Natural killer cell treated with Interleukin-12 subunit alpha and Interleukin-12 subunit beta and Interleukin-15 and Interleukin-18, amount 100 ng/mL, for 72 hours (primary cell): ENCODE measurements at places on chromosomes 1 and 21. TPM values are rescaled to one million over a fixed set of nuclear protein-coding genes. Genes with fewer than 3 reads are reported as not detected.

DNA sequence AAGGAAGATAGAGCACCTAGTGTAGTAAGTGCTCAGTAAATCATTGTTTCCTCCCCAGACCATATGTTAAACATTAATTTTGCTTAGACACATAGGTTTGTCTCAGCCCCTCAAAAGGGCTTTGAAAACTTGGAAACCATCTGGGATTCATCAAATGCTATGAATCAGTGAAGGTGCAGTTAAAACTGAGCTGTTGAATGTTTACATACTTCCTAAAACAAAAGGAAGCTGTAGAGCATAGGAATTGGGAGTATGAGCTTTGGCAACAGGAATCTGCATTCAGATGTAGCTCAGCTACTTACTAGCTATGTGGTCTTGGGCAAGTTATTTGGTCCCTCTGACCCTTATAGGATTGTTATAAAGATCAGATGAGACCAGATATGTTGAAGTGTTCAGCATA lies 18.7 kb upstream of the PODN start:
- no peak for DNase-seq

DNA sequence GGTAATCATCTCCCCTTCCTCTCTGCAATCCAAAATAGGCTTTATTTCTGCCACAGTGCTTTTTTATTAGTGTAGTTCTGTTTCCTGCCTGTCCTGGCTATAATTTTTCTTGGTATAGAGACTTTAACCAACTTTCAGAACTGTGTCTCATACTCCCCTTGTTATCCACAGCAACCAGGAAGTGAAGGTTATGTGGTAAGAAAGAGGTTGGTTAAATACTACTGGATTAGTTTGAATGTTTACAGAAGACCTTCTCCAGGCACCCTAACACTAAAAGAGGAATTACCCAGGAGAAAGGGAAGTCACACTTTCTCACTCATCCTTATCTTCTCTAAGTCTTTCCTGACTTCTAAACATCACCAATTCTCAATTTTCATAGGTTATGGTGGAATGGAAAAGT lies 17.8 kb upstream of the TNFSF4 start:
- no peak for DNase-seq

DNA sequence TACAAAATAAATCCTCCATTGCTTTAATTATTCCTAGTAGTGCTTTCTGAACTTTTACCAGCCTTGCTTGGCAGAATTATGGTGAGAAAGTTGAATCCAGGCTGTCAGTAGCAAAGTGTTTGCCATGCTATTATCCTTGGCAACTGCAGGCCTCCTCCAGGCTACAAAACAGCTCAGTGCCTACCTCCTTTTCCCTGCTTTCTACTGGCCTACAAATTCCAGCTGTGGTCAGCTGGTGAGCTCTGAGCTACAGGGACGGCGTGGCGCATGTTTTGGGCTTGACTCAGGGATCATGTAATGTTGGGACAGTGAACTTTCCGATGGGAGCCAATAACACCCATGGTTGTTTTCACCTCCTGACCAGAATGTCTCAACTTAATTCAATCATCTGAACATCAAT lies 456.1 kb upstream of the ADAMTS5 start:
- no peak for DNase-seq

DNA sequence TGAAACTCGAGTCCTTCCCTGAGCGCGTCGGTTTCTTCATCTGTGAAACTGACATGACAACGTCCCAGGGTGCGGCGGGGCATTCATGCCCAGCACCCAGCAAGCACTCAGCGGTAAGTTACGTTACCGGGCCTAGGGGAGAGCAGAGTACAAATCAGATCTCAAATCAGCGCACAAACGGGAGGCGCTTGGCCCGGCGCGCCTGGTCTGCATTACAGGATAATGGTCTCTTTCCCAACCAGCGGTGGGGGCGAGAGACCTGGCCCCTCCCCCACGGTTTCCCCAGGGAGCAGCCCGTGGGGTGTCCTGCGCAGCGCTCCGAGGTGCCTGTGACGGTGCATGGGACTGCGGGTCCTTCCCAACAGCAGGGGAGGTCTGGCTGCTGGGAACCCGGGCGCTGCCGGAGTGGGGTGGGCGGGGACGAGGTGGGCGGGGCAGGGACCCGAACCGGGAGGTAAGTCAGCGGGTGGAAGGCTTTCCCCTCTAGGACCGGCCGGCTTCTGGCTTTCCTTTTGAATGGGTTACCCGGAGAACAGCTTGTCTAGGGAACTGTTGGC lies 1.0 kb downstream of the TMEM51 start:
- DNase-seq, result peak; percentile 58

Gene SLAMF1
- total RNA-seq, result 52.1 TPM

Gene TSACC
- not detected for total RNA-seq
